ENCODE measurements at places on chromosomes 4 and X.

GRCh38 chr4:94228493-94229216 is 21.0 kb downstream of the SMARCAD1 start:
- DNase-seq: no peak

- DNase-seq: no peak
Measured at GRCh38 chr4:167035390-167035789, 198.9 kb downstream of the SPOCK3 start.

- no peak for DNase-seq
Measured at GRCh38 chr4:61318431-61318830, 118.3 kb downstream of the ADGRL3 start.

DNA sequence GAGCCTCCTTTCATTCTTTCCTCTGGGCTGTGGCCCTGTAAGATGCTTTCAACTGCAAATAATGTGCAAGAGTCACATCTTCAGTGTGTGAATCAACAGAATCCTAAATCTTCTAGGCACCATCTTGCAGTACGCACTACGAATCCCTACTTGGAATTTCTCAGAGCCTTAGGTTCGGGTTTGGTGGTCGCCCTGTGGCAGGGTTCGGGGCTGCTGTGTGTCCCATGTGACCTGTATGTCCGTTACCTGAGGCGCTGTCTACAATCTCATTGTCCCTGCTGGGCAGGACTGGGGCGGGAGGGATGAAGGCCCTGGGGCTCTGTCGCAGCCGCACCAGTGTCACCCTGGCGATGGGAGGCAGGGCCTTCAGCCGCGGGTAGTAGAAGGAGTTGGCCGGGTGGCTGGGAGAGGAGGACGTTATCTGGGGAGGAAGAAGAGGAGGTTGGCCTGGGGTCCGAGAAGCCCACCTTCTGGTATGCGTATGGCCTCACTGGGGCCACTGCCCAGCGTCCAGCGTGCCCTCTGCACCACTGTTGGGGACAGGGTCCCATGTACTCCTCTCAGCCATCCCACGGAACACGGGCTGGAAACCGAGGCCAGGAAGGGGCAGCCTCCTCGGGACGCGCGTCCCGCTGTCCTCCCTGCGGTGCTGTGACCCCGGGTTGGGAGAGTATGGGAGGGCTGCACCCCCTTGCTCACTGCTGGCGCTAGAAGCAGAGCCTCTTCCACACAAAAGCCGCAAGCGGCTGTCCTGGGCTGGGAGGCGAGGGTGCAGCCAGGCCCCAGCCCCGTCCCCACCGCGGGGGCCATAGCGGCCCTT is 2.0 kb downstream of the SPON2 start:
- no peak for DNase-seq

GRCh38 chr4:76570141-76570973 is 135.3 kb downstream of the SHROOM3 start:
- DNase-seq: no peak

GRCh38 chr4:985123-985830 is 1.6 kb upstream of the IDUA start:
- DNase-seq: peak; percentile 67

GRCh38 chr4:108900018-108900580 is 137.2 kb upstream of the ETNPPL start:
- no peak for DNase-seq

DNA sequence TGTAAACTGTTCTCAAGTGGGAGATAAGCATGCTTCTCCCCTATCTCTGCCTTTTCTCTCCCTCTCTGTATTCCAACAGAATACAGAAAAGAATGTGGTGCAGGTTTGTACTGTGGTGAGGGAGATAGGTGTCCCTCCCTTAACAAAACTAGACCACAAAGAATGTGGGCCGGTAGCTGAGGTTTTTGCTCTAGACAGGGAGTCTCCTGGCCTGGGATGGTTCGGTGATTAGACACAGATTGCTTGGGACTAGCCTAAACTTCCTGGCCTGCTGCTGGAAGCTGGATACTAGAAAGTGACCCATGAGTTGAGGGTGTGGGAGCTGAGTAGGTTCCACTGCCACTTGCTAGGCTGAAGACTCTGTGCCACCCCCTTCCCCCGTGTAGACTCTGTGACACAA is 143.0 kb downstream of the CXXC4 start:
- no peak for DNase-seq

GRCh38 chr4:140252141-140252741 is 98.3 kb upstream of the MAML3 start:
- DNase-seq: peak; percentile 21

- no peak for DNase-seq
Measured at GRCh38 chr4:76059750-76060149, 14.8 kb upstream of the ART3 start.

- no peak for DNase-seq
Measured at GRCh38 chrX:49829016-49829415, at the start of gene PAGE4. Gene PAGE4 (plus strand): TSS chrX:49829303. CDS start chrX:49830429, 1,126 bp downstream.

DNA sequence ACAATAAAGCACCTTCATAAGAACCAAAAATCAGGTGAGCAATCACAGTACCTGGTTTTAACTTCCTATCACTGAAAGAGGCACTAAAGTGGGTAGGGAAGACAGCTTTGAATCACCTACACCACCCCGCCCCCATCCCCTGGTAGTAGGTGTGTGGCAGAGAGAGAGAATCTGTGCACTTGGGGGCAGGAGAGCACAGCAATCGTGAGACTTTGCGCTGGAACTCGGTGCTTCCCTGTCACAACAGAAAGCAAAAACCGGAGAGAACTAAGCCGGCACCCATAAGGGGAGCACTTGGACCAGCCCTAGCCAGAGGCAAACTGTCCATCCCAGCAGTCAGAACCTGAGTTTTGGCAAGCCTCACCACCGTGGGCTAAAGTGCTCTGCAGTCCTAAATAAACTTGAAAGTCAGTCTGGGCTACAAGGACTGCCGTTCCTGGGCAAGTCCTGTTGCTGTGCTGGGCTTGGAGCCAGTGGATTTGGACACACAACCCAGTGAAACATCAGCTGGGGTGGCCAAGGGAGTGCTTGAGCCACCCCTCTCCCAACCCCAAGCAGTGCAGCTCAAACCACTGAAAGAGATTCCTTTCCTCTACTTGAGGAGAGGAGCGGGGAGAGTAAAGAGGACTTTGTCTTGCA is 32.1 kb downstream of the NDUFB11 start:
- DNase-seq: no peak

- no peak for DNase-seq
Measured at GRCh38 chrX:6989858-6990257, 157.7 kb upstream of the STS start.

- DNase-seq: no peak
Measured at GRCh38 chrX:23103546-23103945, 103.8 kb downstream of the DDX53 start.

DNA sequence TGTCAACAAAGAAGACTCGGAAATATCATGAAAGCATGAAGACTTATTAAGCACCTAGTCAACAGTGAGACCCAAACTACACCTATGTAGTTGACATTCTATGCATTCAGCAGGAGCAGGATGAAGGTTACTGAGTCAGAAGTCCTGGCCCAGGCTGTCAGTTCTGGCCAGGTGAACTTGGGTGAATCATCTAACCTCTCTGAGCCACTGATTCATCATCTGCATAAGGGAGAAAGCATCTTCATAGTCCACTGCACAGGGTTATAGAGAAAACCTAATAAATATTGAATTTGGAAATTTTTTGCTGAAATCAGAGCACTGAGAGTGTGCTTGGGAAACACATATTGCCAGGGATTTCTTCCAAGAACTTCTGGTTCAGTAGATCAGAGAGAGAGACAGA is 296.0 kb upstream of the SFRP2 start:
- DNase-seq: no peak

- no peak for DNase-seq
Measured at GRCh38 chrX:33086886-33087285, 124.5 kb downstream of the DMD start.

DNA sequence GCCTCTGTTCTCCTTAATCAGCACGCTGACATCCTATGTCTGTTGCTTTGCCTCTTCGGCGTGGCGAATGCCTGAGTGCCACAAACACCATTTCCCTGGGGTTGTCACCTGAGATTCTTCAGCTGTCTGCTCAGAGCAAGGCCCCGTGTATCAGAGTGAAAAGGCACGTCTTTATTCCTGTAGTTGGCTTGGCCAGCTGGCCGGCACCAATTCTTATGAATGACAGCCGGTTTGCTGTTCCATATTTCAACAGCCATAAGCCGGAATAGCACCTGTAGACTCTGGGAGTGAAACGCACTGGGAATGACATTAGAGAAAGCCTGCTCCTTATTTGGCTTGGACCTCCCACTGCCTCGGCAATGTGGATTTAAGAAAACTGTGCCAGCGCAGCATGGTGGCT is 89.3 kb downstream of the MGST2 start:
- DNase-seq: no peak

GRCh38 chr4:186272699-186273391 is 6.9 kb downstream of the F11 start:
- DNase-seq: no peak

DNA sequence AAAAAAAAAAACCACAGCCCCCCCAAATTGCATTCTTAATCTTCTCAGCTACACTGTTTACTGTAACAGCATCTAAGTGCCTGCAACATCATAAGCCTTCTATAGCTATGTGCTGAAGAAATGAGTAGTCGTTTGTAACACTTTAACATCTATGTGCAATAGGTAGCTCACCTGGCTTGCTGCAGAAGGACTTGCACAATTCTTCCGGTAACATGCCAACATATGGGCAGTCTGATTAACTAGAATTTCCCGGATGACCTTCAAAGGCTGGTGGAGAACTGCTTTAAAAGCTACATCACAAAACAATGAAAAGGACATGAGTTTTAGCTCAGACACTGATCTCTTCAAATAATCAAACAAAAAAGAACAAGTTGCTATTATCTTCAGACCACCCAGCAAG is 52.9 kb downstream of the METTL14 start:
- no peak for DNase-seq

DNA sequence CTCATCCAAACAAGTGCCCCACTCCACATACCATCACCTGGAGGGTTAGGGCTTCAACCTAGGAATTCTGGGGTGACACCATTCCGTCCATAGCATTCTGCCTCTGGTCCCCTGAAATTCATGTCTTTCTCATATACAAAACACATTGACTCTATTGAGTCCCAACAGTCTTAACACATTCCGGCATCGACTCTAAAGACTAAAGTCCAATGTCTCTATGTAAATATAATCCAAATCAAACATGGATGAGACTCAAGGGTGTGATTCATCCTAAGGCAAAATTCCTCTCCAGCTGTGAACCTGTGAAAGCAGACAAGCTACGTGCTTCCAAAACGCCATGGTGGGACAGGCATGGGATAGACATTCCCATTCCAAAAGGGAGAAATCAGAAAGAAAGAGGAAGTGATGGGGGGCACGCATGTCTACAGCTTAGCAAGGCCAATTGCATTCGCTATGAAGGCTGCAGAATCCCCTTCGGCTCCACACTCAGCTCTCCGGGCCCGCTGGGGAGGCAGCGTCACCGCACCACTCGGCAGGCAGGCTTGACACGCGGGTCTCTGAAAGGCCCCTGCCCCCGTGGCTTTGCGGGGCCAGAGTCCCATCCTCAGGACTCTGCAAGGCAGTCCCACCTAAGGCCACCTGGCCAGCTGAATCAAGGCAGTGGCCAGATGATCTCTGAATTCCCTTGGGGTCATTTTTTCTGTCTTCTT is 53.2 kb downstream of the ADRA2C start:
- DNase-seq: no peak

- DNase-seq: no peak
Measured at GRCh38 chr4:82517043-82517442, 44.7 kb downstream of the TMEM150C start.

- peak; percentile 71 for DNase-seq
Measured at GRCh38 chrX:132022967-132023895, at the start of gene STK26. Gene STK26 (plus strand): TSS chrX:132023302. CDS start chrX:132023618, 316 bp downstream.

DNA sequence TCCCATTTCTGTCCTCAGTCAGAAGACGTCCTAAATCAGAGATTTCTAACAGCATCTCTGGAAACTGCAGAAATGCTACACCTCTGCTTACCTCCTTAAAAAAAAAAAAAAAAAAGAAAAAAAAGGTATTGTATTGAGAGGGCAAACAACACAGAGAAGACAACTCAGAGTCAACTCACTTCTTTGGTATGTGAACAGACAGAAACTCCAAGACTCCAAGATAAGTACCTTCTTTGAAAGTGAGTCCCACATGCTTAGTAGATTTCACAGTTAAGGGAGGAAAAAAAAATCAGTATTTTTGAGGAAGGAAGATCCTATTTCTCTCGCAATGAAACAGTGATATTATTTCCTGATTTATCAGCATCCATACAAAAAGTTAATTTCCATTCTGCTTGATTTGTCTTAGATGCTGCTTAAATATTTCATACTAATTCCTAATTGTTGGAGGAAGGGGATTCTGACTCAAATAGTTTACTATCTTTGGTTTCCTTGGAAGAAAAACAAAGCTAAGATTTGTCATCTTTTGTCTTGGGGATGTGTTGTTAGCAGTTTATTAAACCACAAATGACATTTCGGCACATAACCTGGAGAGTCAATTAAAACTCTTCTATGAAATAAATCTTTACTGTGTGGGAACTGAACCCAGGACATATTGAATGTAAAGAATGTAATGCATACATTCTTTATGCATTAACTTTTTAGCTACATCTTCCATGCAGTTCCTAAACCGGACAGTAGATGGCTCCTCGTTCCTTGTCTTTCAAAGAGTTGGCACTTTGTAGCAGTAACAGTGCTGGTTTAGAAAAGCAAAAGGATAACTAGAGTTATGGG is 4.7 kb downstream of the RASGEF1B start:
- DNase-seq: peak; percentile 74

DNA sequence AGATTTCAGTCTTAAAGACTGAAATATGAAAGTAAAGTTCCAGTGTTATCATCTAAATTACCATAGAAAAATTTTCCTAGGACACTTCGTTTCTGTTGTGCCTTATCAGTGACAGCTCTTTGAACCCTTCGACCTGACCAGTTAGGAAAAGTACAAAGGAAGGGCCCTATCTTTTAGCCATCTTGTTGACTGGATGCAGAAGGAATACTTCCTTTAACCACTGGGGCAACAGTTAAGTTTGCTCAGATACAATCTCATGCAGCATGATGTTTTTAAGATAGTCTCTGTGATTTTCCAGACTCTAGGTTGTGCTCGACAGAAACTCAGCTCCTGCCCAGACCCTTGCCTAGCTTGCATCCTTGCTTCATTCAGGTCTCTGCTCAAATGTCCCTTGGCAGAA is 210.5 kb upstream of the RPS6KA3 start:
- DNase-seq: no peak

DNA sequence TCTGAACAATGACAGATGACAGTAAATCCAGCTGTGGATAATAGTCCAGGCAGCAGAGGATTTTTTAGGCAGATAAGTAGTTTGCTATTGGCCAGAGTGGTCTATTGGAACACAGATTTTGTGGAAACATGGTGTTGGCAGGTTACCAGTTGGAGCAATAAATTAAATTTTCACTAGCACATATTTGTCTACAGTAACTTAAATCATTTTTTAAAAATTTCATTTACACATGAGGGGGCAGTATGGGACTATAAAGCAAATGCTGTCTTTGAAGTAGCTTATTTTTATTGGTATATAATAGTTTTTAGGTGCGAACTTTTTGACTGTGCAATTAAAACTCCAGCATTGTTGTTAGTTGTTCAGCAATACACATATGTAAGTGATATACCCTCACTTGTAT is 289.8 kb downstream of the ARHGAP10 start:
- DNase-seq: no peak

Data from endothelial cell (in vitro differentiated cells).